ENCODE measurements at places on chromosomes 2 and 18. TPM values are rescaled to one million over a fixed set of nuclear protein-coding genes. Genes with fewer than 3 reads are reported as not detected.

COLEC12 gene
- under 0.01 TPM for total RNA-seq

TUBA3E gene
- 0.22 TPM for total RNA-seq

GKN1 gene
- not detected for total RNA-seq

VWA3B gene
- 0.11 TPM for total RNA-seq

CHRNG gene
- not detected for total RNA-seq

TCF7L1 gene
- total RNA-seq: 0.33 TPM

KHK gene
- not detected for total RNA-seq

Measured in placental epithelial cell (primary cell).